ENCODE measurements at places on chromosomes 2 and 18. TPM values are rescaled to one million over a fixed set of nuclear protein-coding genes. Genes with fewer than 3 reads are reported as not detected.

GRCh38 chr2:206045251-206045650, 40.7 kb downstream of the INO80D start:
- DNase-seq, result no peak

Gene FAM237A
- not detected for total RNA-seq

Gene SIX2
- 5.2 TPM for total RNA-seq

GRCh38 chr18:2304378-2305175, 266.7 kb downstream of the METTL4 start:
- DNase-seq, result no peak

Gene METTL5
- 152 TPM for total RNA-seq

DNA sequence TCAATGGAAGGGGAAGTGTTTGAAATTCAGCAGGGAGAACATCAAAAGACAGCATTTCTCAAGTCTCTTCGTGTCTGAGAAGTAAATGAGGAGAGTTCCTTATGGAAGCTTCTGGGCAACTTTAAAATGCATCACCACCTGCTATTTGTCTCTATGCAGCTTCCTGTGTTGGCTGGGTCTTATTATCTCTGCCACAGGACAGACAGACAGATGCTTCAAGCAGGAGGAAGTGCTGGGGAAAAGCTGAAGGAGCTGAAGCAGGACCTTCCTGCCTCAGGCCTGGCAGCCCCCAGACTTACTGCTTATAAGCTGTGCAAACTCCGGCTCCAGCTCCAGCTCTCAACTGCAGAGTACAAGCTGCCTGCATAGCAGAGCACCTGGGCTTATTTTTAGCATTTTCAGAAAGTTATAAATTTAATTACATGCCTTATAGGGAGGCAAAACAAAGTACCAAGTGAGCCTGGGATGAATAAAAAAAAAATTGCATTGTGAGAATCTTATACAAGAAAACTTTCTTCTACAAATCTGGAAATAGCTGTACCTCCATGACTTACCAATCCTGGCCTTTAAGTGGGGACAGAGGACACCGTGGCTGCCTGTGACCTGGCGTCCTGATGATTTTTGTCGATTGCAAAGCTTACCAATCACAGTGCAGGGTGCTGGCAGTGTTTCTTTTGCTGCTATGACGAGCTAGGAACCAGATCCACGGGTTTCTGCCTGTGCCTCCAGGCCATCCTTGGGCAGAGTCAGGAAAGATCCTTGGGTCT, 206.3 kb downstream of the SEPTIN10 start:
- no peak for DNase-seq

- no peak for DNase-seq
Observed at GRCh38 chr2:212595036-212595654, 56.5 kb upstream of the ERBB4 start.

DNA sequence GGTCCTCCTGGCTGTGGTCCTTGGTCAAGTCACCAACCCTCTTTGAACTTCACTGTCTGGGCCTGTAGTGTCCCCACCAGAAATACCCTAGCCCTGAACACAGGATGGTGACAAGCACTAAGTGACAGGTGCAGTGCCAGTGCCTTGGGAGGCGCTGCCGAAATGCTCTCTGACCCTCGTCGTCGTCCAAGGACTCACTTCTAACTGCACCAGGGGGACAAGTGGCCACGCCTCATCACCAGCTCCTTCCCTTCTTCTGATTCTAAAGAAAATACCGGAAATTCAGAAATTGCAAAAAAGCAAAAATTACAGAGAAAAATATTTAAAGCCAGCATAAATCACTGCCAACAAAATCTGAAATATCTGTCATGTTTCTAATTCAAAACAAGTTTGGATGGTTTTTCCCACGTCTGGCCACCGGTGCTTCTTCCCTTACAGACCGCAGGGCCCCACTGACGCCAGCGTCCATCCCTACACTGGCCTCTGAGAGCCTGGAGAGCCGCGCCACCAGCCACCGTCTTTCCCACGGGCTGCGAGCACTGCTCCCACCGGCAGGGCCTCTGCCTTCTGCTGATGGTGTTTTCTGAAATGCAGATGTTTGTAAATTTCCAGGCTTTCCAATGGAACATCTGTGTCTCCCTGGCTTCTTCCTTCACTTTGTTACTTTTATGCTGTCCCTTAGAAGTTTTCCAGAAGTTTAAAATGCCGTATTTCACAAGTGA, 37.4 kb upstream of the GPC1 start:
- no peak for DNase-seq

- no peak for DNase-seq
Observed at GRCh38 chr18:4248686-4249085, 206.4 kb downstream of the DLGAP1 start.

Gene KCNG2
- not detected for total RNA-seq

- DNase-seq, result no peak
Observed at GRCh38 chr18:62839874-62840713, 124.8 kb downstream of the PHLPP1 start.

DNA sequence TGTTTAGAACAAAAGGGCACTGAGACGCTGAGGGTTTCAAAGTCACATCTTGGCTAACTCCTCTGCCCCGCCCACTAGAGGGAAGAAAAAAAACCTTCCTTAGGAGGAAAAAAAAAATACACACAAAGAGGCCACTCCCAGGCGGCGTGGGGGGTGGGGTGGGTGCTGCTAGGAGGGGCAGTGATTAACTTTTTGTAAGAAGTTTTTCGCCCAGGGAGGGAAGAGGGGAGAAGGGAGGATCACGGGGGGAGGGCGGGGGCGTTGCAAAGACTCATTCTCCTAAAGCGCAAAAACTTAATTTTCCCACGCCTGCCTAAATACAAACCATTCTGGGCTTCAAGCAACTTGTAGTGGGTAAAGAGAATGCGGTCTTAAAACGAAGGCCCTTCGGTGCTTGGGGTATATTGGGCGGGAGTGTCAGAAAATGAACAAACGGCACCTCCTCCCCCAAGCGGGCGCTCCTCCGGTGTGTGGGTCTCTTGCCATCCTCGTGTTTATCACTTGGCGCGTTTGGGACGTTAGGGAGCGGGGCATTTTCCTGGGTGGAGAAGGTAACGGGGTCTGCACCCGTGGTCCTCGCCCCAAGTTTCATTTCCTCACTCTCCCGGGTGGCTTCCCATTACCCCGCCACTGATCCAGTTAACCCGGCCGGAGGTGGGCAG, 1.7 kb downstream of the CXCR4 start:
- peak; percentile 21 for DNase-seq

Gene PARD3B
- total RNA-seq, result 4.5 TPM

Gene NEURL3
- total RNA-seq, result not detected

DNA sequence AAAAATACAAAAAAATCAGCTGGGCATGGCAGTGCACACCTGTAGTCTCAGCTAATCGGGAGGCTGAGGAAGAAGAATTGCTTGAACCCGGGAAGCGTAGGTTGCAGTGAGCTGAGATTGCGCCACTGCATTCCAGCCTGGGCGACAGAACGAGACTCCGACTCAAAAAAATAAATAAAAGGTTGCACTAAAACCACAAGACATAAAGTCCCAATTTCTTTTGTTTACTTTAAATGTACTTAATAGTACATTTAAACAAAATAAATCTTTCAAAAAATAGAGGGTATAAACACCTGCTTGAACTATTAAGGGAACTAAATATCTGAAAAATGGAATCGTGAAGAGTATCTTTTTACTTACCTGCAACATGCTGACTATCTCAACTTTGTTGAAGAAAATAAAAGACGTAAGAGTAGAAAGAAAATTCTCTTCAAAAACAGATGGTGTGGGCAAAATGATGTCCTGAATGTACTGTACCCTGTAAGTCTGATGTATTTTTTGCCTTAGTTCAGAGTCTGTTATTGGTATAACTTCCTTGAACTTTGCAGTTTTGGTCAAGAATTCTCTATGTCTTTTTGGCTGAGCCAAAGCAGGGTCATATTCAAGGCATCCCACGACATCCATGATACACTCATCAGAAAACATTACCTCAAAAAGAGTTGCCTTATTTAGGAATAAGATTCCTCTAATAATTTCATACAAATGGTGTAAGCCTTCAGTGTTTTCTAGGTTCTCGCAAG, 19.2 kb downstream of the PPP4R3B start:
- no peak for DNase-seq

GRCh38 chr2:191857886-191858285, 11.0 kb upstream of the CAVIN2 start:
- DNase-seq, result no peak

Gene CCBE1
- total RNA-seq, result 26.3 TPM

- no peak for DNase-seq
Observed at GRCh38 chr2:196372276-196372809, 201.0 kb upstream of the STK17B start.

Gene UPP2
- total RNA-seq, result not detected

- DNase-seq, result no peak
Observed at GRCh38 chr2:168030862-168031624, 216.4 kb downstream of the STK39 start.

- no peak for DNase-seq
Observed at GRCh38 chr2:129491308-129491707, 488.2 kb upstream of the RAB6C start.

DNA sequence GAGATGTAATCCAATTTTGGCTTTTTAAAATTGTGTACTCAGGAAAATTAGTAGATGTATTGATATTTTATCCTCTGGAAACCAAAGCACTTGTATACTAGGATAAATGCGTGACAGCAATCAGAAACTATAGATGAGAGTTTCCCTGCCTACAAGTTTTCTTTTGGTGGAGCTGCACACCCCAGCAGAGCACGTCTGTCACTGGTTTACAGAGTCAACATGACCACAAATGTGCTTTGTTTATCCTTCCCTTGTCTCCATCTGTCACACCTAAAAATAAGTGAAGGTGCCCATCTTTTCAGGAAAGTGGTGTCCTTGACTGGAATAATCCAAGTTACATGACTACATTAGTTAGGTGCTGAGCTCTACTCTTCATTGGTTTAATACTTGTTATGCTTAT, 210.4 kb upstream of the DSEL start:
- DNase-seq, result no peak

GRCh38 chr18:32021756-32022564, 3.3 kb downstream of the RNF125 start:
- no peak for DNase-seq

Gene TMEM17
- 2.6 TPM for total RNA-seq

Gene FSHR
- total RNA-seq, result not detected

Gene EPHA4
- total RNA-seq, result 5.4 TPM

DNA sequence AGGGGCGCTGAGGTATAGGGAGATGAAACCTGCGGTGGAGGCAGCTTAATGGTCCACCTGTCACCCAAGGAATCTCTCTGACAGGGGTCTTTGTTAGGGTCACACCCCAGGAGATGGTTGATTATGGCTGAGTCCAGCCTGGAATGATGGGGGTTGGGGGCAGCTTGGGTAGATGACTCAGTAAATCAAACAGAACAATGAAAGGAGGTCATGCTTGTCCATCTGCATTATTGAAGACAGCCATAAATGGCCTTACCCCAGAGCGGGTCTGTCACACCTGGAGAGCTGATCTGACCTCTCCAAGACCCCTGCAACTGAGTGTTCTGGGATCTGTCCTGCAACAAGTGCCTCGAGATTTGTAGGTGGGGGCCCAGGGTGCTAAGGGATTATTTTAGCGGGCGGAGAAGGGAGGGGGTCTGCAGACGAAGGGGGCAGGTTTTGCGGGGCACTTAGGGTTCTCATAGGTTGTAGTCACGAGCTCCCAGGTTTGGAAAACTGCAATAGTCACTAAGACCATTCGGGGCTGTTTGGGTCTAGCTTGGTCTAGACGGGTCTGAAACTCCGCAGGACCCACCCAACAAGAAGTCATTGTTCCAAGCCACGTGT, 771 bp upstream of the IGFBP2 start:
- no peak for DNase-seq

Gene B3GNT7
- total RNA-seq, result 0.23 TPM

Gene LYPD6
- 0.94 TPM for total RNA-seq

Gene REG1B
- total RNA-seq, result not detected

GRCh38 chr2:56522605-56523089, 338.9 kb downstream of the CCDC85A start:
- peak; percentile 9 for DNase-seq

- DNase-seq, result no peak
Observed at GRCh38 chr2:161250864-161251436, 57.3 kb upstream of the PSMD14 start.

Measured in MG63 (cell line).